Stimulated activated naive B cell treated with anti-CD40 and anti-IgM and Interleukin-4, amounts not matched to agents 10 μg/mL and 1 μg/mL and 100 μg/mL, for 72 hours (primary cell): ENCODE measurements at places on chromosomes 12 and 14.

DNA sequence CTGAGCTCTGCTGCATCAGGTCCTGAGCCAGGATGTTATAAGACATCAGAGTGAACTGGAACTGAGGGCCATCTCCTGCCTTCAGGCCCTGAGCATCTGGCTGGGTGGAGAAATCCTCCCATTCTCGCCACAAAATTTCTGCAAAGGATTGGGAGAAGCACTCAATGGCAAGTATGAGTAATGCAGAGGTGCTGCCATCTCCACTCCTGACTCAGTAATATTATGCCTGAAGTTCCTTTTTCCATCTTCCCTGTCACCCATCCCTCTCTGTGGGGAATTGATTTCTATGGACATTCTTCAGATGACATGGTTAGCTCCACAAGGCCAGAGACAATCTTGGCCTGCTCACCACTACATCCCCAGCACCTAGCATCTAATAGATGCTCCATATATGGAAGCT lies 4.7 kb downstream of the ANGEL1 start:
- no peak for DNase-seq

- DNase-seq: no peak
These were observed 122.2 kb downstream of the AEBP2 start for GRCh38 chr12:19561411-19561961.

DNA sequence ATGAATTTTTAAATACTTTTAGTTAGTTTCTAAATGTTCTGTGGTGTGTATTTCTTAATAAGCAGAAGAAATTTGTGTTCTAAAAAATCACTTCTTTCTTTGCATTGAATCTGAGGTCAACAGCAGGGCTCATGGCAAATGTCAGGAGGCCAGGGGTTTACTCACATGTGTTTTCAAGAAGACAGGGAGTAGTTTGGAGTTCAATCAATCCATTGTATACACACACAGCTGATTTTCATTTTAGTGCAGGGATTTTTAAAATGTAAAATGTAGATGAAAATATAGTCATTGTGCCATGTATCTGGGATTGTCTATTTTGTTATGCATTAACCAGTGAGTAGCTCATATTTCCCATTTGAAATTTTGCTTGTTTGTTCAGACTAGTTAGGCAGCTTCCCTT lies 62.1 kb downstream of the EML1 start:
- no peak for DNase-seq

GRCh38 chr12:61521258-61521657 lies 738.9 kb upstream of the USP15 start:
- no peak for DNase-seq

GRCh38 chr12:113850309-113851056 lies 115.6 kb downstream of the RBM19 start:
- no peak for DNase-seq
